ENCODE measurements at places on chromosomes 13 and 19.

DNA sequence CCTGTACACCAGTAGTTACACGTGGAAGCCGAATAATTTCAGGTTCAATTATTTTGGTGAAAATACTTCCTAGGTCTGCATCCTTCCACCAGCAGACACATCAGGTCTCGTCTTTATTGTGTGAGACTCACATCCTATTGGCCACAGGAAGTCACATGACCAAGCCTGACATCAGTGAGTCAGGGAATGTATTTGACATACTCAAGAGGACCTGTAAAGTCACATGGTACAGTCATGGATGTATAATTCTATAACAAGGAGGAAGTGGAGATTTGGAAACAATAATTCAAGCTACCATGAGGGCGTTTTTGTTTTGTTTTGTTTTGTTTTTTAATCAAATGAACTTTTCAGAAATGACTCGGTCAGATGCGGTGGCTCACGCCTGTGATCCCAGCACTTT lies 9.3 kb upstream of the HIF3A start:
- DNase-seq = no peak

GRCh38 chr13:35808846-35809245 lies 322.3 kb downstream of the DCLK1 start:
- DNase-seq = no peak

GRCh38 chr13:106344342-106344741 lies 191.1 kb downstream of the EFNB2 start:
- DNase-seq = no peak

DNA sequence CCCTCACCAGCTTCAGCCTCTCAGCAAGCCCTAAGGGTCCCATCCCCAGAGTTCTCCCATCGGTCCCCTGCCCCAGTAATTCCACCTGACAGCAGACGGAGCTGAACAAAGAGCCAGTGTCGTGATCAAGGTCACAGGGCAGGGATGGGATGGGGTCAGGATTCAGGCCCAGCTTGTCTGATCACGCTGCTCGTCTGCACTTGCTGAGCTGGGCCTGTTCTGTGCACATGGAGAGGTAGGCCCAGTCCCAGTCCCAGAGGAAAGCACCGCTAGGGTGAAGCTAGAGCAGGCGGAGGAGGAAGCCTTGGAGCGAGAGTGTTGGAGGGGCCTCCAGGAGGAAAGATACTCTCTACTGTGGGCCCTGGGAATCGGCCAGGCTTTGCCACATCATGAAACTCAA lies 7.1 kb upstream of the RBM42 start:
- DNase-seq = no peak

GRCh38 chr13:90686442-90686841 lies 661.0 kb upstream of the MIR17HG start:
- no peak for DNase-seq

GRCh38 chr13:112143753-112144615 lies 77.0 kb downstream of the SOX1 start:
- no peak for DNase-seq

DNA sequence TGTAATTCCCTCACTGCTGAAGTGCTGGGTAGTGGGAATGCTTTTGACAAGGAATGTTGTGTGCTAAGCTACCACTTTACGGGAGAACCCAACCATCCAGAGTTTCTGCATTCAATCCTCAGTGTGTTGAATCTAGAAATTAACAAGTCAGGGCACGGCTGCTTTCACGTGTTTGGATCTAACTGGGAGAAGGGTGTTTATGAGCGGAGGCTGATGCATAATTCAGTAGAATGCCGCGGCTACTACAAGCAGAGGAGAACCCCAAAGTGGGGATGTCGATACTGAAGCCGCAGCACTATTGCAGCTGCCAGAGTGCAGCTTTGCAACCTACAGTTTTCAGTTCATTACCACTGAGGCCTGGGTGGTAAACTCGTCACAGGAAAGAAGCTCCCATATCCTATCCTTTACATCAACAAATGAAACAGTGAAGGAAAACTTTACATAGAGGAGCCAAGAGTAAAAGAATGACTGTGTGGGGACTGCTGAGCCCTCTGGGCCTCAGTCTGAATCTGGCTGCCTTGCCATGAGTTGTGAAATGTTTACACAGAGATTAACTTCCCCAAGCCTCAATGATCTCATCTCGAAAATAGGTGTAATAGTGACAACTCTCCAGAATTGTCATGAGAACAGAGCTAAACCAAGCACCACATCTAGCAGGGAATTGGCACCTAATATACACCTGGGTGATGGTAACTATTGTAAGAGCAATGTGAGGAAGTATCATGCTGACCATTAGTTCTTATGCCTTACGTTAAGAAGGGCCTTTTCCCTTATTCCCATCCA lies 531.7 kb downstream of the MYO16 start:
- no peak for DNase-seq

GRCh38 chr13:40528881-40529280 lies 137.6 kb downstream of the FOXO1 start:
- DNase-seq = no peak

GRCh38 chr13:95050800-95051615 lies 250.2 kb downstream of the ABCC4 start:
- DNase-seq = no peak

DNA sequence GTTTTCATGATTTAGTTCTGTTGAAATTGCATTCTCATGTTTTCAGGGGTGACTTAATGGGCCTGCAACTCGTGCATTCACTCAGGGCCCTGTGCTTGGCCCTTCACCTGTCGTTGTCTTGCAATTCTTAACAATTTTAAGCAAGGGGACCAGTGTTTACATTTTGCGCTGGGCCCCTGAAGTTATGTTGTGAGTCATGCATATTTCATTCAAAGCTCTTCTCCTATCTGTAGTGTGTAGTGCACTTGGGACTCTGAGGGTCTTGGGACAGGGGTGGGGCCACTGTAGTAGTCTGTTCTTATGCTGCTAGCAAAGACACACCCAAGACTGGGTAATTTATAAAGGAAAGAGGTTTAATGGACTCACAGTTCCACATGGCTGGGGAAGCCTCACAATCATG lies 211.2 kb upstream of the RXFP2 start:
- no peak for DNase-seq

DNA sequence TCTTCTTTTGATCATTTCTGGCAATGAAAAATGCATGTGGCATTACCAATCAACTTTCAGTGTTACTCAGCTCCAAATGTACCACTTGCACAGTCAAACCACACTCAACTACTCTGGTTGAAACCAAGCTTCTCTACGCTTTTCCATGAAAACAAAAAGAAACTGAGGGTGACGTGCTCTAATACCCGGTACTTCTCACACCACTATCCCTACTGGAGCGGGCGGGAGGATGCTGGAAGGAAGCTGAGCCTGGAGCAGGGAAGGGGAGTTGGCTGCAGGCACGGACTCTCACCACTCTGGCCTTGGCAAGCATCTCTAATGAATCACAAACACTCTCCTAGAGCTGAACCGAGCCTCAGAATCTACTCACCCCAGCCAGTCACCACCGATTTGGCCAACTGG lies 48.2 kb downstream of the STK24 start:
- DNase-seq = no peak

GRCh38 chr13:31452525-31452924 lies 252.8 kb downstream of the B3GLCT start:
- DNase-seq = no peak

GRCh38 chr19:46634045-46634655 lies 1.9 kb downstream of the GNG8 start:
- no peak for DNase-seq

DNA sequence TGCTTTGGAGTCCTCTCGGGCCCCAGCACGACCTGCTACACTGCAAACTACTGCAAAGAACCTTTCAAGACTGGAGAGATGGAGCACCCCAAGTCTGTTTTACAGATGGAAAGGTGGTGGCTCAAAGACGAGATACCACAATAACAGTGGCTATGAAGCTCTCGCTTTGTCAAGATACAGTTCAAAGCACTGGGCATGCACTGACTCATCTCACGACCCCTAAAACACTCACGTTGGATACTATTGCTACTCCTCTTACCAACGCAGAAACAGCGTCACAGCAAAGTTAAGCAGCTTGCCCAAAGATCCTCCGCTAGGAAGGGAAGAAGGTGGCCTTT lies 24.0 kb upstream of the LAIR1 start:
- DNase-seq = no peak

DNA sequence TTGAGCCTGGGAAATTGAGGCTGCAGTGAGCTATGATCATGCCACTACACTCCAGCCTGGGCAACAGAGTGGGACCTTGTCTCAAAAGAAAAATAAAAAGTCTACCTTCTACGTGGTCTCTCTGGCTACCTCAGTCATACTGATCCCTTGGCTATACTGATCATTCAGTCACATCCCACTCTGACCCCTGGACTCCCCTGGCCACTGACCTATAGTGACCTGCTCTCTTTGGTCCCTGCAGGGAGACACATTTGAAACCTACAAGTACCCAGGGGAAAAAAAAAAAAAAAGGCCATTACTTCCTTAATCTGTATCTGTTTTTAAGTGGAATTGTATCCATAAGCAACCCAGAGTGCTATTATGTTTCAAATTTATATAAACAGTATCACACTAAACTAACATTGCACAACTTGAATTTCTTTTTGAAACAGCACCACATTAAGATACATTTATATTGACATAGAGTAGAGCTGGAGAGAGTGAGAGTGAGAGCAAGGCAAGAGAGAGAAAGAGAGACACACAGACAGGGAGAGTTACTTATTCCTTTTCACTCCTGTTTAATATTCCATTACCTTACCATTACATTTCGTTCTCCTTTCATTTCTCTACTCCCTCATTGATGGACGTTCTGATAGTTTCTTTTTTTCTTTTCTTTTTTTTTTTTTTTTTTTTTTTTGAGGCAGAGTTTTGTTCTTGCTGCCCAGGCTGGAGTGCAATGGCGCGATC lies 23.7 kb upstream of the CERS4 start:
- DNase-seq = no peak

DNA sequence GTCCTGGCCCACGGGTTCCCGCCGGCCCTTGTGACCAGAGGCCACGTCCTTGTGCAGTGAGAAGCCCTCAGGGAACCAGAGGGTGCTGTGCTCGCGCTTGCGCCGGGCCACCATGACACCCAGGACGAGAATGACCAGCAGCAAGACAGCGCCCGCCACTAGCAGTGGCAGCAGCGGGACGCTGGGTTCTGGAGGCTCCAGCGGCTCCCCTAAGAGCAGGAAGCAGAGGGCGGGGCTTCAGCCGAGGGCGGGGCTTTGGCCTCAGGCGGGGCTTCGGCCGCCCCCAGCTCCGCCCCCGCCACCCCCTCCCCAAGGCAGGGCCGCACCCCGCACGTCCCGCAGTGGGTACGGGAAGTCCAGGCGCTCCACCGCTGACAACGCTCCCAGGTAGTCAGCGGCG lies 30.4 kb downstream of the NOTCH3 start:
- DNase-seq = no peak

DNA sequence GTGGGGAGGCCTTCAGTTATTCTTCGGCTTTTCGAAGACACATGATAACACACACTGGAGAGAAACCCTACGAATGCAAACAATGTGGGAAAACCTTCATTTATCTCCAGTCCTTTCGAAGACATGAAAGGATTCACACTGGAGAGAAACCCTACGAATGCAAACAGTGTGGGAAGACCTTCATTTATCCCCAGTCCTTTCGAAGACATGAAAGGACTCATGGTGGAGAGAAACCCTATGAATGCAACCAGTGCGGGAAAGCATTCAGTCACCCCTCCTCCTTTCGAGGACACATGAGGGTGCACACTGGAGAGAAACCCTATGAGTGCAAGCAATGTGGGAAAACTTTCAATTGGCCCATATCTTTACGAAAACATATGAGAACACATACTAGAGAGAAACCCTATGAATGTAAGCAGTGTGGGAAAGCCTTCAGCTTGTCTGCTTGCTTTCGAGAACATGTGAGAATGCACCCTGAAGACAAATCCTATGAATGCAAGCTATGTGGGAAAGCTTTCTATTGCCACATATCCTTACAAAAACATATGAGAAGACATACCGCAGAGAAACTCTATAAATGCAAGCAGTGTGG lies 11.8 kb downstream of the ZNF555 start:
- no peak for DNase-seq

GRCh38 chr13:102312841-102313240 lies 89.0 kb downstream of the FGF14 start:
- DNase-seq = no peak

- no peak for DNase-seq
Observed at GRCh38 chr19:1248139-1248785, at the start of gene MIDN. Gene MIDN, plus strand, starts transcription at chr19:1248583. Its CDS starts 1,714 bp downstream, at chr19:1250297.

GRCh38 chr19:46536391-46536790 lies 40.7 kb upstream of the PNMA8B start:
- DNase-seq = no peak

DNA sequence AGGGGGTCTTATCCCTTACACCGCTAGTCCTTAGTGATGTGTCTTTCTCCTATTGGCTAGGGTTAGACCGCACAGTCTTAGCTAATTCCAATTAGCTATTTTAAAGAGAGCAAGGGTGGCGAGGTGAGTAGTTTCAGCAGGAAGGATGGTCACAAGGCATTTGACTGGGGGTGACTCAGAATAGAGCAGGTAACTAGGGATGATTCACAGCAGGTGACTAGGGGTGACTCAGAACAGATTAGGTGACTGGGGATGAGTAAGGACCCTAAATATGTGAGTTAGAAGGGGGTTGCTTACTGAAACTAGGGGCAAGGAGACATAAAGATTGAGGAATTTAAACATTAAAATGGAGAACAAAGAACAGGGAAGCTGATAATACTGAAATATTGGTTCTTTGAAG lies 64.3 kb downstream of the ZNF66 start:
- DNase-seq = no peak

DNA sequence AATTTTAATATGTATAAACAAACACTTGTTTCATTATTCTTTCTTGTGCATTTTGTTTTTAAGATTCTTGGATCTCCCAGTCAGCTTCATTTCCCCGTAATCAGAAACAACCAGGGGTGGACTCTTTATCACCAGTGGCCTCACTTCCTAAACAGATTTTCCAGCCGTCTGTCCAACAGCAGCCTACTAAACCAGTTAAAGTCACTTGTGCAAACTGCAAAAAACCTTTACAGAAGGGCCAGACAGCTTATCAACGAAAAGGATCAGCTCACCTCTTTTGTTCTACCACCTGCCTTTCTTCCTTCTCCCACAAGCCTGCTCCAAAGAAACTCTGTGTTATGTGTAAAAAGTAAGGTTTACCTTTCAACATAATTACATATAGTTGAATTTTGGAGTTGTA lies 44.3 kb downstream of the ZMYM2 start:
- DNase-seq = no peak

GRCh38 chr19:34603003-34603402 lies 74.0 kb downstream of the SCGB2B2 start:
- no peak for DNase-seq

DNA sequence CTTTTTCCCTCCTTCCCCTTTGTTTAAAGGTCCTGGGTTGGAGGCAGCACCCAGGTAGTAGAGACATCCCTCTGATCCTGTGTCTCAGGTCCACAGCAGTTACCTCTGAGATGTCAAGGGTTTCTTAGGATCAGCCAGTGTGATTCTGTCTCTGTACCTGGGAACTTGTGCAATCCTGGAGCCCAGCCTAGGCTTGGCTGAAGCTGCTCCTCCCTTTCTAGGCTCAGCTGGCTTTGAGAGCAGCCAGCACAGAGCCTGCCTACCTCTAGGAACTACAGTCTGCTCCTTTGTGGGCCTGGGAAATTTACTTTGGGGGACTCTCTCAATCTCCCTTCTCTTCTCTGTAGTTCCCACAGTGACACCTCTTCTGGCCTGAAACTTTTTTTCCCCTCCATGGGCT lies 171.6 kb downstream of the MTUS2 start:
- DNase-seq = no peak

- no peak for DNase-seq
Observed at GRCh38 chr13:31910633-31911032, 120.9 kb upstream of the FRY start.
